Neural crest cell (in vitro differentiated cells): ENCODE measurements at places on chromosomes 5 and 9.

- DNase-seq: no peak
These were observed 159.3 kb downstream of the GABBR2 start for GRCh38 chr9:98549401-98549800.

DNA sequence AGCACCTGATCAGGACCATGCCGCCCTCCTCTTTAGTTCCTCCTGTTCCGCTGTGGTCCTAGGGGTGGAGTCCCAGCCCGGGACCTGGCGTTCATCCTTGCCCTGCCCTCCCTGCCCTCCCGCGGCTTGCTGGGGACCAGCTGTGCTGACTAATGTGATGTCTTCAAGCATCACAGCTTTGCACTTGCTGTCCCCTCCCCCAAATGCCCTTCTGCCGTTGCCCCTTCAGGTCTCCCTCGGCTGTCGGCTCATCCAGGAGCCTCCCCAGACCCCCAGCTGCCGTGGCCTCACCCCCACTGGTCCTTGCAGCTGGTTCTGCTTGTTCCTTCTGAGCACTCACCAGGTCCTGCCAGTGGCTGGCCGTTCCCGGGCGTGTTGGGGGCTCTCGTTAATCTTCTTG lies 19.9 kb downstream of the RXRA start:
- DNase-seq: no peak

DNA sequence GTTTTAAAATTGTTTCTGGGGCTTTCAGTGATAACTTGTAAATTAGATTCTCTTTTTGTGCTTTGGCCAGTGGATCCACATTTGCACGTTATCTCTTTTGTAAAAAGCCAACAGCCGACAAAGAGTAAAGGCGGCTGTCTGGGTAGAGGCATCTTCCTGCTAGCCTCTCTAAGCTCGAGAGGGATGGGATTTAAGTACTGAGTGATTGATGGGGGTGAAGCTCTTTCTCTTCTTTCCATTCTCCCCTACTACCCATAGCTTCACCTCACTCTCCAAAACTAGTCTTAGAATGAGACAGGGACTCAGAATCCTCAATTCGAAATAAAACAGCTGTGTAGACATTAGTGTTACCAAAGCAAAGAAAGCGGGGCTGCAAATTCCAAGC lies 3.4 kb downstream of the PBX3 start:
- DNase-seq: no peak

DNA sequence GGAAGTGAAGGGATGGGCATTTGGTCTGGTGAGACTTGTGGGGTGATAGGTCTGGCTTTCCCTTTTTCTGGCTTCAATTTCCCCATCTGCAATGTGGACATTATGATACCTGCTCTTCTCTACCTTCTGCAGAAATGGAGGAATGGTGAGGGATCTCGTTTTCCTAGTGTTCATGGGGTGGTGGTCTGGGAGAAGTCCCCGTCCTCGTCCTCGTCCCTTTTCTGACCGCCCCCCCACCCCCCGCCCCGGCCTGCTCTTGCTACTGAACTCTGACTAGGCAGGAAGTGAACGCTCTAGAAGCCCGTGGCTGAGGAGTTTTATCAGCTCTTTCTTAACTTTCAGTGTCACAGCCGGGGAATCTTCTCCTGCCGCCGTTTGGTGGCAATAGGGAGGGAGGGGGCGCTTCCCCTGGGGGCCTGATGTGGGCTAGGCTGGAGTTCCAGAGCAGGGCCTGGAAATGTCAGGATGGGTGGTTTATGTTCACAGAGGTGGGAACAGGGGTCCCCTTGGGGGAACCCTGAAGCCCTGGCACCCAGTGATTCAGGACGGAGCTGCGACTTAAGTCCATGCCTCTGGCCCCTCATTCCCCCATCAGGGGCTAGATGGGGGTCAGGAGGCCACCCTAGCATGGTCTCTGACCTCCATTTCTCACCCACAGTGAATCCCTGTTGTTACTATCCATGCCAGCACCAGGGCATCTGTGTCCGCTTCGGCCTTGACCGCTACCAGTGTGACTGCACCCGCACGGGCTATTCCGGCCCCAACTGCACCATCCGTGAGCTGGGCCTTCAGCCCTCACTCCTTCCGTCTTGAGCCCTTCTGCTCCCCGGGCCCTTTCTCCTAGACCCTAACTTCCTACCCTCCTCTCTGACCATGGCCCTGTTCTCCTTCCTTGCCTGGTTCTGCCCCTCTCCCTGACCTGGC lies 6.7 kb downstream of the PTGS1 start:
- no peak for DNase-seq

- DNase-seq: no peak
These were observed 639.6 kb downstream of the CETN3 start for GRCh38 chr5:89769975-89770374.

DNA sequence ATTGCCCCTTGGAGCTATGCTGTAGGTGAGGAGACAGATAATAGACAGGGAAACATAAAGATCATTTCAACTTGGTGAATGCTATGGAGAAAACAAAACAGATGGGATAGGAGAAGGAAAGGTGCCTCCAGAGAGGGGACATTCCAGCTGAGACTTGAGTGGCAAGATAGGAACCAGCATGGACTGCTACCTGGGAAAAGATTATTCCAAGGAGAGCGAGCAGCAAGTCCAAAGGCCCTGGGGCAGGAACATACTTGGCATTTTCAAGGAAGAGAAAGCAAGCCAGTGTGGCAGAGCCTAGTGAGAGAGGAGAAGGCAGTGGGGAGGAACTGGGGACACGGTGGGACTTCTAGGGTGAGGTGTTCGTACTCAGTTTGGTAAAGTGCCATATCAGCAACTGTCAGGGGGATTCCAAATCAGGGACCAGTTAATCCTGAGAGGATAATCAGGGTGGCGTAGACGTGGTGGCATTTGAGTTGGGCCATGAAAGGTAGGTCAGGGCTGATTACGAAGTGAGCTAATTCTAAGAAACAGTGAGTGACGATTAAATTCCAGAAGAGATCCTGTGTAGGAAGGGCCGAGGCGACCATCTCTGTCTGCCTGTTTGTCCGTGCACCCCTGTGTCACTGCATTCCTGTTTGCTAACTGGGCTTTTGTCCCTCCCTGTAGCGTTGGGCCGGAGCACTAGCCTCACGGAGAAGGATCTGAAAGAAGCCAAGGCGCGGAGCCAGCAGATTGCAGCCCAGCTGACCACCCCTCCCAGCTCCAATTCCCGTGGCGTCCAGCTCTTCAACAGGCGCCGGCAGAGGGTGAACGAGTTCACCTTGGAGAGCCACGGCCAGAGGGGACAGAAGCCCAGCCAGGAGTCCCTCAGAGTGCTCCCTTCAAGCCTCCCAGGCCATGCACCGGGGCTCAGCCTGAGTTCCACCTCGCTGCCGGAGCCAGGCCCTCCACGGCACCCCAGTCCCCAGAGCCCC lies 7.1 kb downstream of the SYNPO start:
- no peak for DNase-seq

GRCh38 chr9:132923346-132923902 lies 21.0 kb downstream of the TSC1 start:
- no peak for DNase-seq

DNA sequence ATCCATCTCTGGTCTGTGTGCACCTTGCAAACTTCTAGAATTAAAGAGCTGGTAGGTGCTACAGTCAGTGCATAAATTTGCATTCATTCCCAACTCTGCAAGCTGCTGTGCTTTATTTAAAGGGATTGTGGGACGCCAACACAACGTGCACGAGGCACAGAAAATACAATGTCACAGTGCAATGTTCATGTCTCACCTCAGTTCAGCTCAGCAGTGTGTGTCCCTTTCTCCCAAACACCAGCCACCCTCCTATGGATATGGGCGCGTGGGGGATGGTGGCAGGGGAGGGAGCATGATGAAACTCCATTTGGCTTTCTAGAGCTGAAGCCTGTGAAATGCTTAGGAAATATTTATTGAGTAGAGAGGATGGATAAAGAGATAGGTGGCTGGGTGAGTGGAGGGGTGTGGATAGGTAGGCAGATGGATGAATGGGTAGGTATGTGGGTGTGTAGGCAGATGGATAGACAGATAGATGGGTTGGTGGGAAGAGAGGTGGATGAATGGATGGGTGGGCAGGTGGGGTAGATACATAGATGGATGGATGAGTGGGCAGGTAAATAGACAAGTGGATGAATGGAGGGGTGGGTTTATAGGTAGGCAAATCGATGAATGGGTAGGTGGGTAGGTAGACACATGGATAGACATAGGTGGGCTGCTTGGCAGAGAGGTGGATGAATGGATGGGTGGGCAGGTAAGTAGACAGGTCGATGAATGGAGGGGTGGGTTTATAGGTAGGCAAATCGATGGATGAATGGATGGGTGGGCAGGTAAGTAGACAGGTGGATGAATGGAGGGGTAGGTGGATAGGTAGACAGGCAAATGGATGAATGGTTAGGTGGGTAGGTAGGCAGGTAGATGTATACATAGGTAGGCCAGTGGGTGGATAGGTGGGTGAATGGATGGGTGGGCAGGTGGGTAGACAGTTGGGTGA lies 92.7 kb upstream of the FCN2 start:
- no peak for DNase-seq

DNA sequence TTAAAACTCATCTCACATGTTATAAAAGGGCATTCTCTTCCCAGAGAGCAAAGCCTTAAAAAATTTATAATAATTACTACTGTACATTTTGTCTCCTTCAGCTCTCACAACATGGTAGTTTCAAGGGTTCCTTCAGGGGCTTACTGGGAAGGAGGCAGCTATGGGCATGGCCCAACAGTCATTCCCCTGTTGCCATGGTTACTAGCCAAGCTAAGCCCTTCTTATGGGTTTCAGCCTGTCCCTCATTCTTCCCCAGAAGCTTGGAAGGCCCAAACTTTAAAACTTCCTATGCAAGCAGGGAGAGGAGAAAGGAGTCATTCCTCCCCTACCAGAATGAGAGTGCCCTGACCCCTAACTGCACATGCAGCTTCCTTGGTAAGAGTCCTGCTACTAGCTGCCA lies 82.2 kb upstream of the CNTLN start:
- DNase-seq: no peak
